ENCODE measurements at places on chromosomes 13 and 19.

GRCh38 chr19:44745341-44745831, 3.1 kb upstream of the BCL3 start:
- DNase-seq = no peak

GRCh38 chr13:59950266-59950665, 213.5 kb downstream of the DIAPH3 start:
- DNase-seq = no peak

DNA sequence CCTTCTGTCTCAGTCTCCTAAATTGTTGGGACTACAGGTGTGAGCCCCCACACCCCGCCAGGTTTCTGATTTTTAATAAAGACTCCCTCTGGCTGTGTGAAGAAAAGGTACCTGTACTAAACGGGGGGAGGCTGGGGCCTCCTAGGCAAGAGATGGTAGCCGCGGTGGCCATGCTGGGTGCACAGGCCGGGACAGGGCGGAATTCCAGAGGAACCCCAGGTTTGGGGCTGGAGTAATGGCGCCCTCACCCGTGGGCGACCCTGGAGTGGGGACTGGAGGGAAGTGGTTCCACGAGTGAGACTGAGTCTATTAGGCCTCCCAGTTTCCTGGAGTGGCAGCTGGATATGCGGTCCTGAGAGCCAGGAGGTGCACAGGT, 1.6 kb upstream of the CBARP start:
- DNase-seq = no peak

GRCh38 chr13:74731731-74732130, 597.5 kb upstream of the KLF12 start:
- no peak for DNase-seq

- no peak for DNase-seq
These were observed 2.0 kb downstream of the RPL36 start for GRCh38 chr19:5691822-5692722.
